ENCODE measurements at places on chromosomes 3 and 15.

DNA sequence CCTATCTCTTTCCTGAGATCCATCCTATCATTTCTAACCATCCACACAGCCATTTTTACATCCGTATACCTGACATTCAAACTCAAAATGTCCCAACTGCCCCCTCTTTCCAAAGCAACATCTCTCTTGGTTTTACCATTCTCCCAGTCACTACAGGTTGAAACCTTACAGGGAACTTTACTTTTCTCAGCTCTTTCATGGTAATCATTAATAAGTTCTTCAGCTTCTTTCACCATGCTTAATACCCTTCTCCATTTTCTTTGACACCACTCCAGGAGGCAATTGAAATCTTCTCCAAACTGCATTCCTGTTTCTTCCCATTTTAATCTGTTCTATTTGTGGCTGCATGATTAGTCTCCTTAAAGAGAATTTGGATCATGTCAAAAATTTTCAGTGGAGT lies 352.5 kb downstream of the GAP43 start:
- DNase-seq = no peak

GRCh38 chr3:184513276-184514170 lies 48.1 kb upstream of the EPHB3 start:
- DNase-seq = peak; percentile 70

DNA sequence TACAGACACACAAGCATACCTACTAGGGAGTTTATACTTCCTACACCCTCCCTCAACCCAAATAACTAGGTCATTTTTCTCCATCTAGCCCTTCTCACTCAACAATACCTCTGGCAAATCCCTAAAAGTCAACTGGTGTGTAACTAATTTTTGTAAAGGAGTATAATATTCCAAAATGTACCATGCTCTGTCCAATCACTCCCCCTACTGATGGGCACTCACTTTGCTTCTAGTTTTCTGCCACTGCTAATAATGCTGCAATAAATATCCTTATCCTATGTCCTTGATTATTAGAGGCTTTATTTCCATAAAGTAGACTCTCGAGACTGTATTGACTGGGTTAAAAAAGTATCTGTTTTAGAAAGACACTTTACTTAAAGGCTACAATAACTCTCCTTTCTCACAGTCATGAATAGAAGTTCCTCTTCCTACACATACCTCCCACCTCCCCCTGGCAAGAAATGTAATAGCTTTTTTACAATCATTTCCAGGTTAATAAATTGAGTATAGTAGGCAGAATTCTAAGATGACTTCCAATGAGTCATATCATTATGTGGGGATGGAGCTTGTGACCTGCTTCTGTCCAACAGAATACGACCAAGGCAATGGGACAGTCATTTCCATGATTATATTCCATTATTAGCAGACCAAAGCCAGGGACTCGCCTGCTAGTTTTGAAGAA lies 30.0 kb downstream of the SHQ1 start:
- DNase-seq = no peak

- no peak for DNase-seq
Measured at GRCh38 chr15:61917457-61917856, 142.8 kb downstream of the VPS13C start.

DNA sequence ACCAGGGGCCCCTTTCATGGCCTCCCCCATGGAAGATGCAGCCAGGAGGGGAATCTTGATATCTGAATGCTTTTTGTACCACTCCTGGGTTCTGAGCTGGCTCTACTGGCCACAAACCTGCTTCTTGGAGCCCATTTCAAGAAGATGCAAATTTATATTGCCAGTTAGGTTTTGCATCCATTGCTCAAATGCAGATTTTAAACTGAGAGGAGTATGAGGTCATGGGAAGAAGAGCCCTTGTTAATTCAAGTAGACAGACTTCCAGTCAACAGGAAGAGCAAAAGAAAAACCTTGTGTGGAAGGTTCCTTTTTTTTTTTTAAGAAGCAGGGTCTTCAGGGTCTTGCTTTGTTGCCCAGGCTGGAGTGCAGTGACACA lies 133.5 kb downstream of the PDZRN3 start:
- DNase-seq = no peak

DNA sequence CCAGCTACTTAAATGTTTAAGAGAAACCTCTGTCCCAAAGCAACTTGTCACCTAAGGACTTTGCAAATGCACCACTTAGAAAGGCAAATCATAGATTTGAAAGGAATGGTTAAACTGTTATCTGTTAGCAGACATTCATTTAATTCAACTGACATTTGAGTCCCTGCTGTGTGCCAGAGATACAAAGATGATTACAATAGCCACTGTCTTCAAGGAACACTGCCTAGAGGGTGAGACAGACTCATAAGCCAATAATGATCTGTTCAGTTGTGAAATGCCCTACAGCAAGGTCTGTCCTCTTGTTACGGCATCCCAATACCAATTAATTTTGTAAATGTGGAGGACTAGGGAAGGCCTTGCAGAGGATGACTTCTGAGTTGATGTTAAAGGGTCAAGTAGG lies 113.1 kb downstream of the ATG7 start:
- DNase-seq = no peak
